ENCODE measurements at places on chromosomes 13 and 19.
A peak's percentile ranks its signal among the peaks of the same experiment; 100 is the strongest.

DNA sequence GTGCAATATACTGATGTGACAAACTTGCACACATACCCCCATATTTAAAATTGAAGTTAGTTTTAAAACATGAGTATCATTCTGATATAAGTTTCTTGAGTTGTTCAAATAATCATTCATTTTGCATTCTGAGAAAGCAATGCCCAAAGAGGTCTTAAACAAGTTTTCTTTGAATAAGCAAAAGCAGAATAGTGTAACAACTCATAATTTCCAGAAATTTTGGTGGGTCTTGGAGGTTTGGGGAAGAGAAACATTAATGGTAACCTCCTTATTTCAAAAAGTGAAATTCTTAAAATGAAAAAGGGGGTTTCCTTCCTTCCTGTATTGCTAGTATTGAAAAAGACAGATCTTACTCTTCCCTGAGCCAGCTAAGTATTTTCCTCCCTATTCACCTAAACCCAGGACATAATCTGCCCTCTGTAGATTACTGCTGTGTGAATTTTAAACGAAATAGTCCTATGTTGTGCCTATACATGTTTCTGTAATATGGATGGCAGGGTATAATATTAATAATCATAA lies 30.4 kb downstream of the SLC25A15 start:
- DNase-seq = no peak

- no peak for DNase-seq
Measured at GRCh38 chr19:49823472-49823871, 5.4 kb downstream of the MED25 start.

DNA sequence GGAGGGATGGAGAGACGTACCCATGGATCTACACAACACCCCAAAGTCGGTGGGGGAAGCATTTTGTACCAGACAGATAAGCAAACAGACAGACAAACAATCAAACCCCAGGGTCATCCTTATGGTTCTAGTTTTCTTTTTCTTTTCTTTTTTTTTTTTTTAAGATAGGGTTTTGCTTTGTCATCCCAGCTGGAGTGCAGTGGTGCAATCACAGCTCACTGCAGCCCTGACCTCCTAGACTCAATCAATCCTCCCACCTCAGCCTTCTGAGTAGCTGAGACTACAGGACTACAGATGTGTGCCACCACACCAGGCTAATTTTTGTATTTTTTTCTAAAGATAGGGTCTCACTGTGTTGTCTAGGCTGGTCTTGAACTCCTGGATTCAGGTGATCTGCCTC lies 17.9 kb upstream of the FBL start:
- DNase-seq = no peak

GRCh38 chr19:15701757-15702533 lies 25.9 kb upstream of the OR10H2 start:
- DNase-seq = no peak

DNA sequence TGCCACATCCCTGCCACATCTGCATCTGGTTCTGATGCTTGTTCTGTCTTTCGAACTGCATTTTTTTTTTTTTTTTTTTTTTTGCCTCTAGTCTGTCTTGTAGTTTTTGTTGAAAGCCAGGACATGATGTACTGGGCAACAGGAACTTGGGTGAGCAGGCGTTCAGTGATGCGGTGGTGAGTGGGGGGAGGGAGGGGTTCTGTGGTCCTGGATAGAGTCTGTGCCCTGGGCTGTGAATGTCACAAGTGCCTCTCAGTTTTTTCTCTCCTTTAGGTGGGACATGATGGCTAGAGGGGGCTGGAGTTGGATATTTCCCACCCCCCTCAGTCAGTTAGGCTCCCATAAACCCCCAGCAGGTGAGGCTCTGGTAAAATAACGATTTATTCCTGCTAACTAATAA lies 3.5 kb downstream of the CEACAM4 start:
- no peak for DNase-seq

DNA sequence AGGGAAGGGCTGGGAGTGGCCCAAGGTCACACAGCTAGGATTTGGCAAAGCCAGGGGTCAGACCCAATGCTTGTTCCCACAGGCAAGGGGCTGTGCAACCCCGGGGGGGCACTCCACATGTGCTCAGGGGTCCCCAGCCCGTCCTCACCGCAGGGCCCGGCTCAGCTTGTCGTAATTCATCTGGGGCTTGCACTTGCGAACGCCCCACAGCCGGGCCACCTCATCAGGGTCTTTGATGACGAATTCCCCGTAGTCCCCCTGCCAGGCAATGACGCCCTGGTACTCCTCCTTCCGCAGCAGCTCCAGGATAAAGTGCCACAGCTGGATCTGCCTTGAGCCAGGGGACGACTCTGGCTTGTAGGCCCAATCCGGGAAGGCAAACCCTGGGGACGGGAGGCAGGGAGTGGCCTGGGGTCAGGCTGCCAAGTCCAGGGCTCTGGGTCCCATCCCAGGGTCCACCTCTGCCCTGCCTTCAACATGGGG lies 4.7 kb downstream of the ERF start:
- no peak for DNase-seq

DNA sequence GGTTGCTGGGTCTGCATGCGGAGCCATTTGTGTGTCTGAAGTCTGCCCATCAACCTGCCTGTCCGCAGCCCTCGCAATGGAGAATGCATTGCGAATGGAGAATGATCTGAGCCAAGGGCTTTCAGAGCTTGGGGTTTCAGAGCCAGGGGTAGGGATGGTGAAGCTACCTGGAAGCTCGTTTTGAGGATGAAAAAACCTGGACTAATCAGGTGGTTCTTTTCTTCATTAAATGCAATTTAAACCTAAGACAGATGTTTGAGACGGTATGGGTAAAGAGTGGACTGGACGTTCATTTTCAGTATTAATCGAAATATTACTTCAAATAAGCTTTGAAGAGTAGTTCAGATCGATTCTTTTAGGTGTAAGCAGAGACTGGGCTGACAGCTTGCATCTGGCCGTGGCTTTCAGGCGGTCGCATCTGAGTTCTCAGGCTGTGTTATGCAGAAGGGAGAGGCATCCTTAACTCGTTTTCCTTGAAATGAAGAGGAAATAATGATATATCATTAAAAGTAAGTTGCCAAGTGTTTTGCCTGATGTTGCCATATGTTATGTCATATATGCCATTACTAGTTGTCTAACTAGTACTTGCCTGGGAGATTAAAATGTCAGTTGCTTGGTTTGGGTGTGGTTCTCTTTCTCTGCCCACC lies 801 bp downstream of the MCF2L start:
- DNase-seq = no peak

GRCh38 chr19:38559428-38560401 lies 58.0 kb downstream of the MAP4K1 start:
- DNase-seq = no peak

- DNase-seq = no peak
Measured at GRCh38 chr13:51601601-51602565, 17.6 kb downstream of the WDFY2 start.

GRCh38 chr19:53927739-53928138 lies 18.7 kb downstream of the CACNG7 start:
- peak; percentile 12 for DNase-seq

All from GM04504 (cell line).